ENCODE measurements at places on chromosomes 1 and 21.
A peak's percentile ranks its signal among the peaks of the same experiment; 100 is the strongest.

- DNase-seq, result no peak
Observed at GRCh38 chr1:73104749-73105148, 822.4 kb upstream of the NEGR1 start.

GRCh38 chr1:211611818-211612217, 32.9 kb upstream of the SLC30A1 start:
- no peak for DNase-seq

- no peak for DNase-seq
Observed at GRCh38 chr1:3514404-3514803, 59.9 kb downstream of the ARHGEF16 start.

- peak; percentile 5 for DNase-seq
Observed at GRCh38 chr1:231691618-231692259, 65.1 kb downstream of the DISC1 start.

- no peak for DNase-seq
Observed at GRCh38 chr1:70498666-70499065, 87.6 kb downstream of the CTH start.

- no peak for DNase-seq
Observed at GRCh38 chr1:219990782-219991510, 55.4 kb downstream of the EPRS1 start.

DNA sequence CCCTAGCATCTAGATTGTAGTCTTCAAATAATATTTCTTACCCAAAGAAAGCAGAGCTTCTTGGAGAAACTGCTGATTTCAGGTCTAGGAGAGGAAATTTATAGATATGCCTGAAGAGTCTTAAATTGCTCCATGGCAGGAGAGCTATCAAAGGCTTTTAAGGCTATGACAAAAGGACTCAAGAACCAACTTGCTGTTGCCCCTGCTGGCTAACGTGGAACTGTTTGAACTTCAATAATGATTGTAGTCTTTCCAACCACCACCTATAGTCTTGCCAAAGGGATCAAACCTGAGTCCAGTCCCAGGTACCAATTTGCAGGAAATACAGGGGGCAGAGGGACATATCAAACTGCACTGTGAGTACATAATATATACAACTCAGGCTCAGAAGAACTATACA, 336.2 kb upstream of the ESRRG start:
- no peak for DNase-seq

DNA sequence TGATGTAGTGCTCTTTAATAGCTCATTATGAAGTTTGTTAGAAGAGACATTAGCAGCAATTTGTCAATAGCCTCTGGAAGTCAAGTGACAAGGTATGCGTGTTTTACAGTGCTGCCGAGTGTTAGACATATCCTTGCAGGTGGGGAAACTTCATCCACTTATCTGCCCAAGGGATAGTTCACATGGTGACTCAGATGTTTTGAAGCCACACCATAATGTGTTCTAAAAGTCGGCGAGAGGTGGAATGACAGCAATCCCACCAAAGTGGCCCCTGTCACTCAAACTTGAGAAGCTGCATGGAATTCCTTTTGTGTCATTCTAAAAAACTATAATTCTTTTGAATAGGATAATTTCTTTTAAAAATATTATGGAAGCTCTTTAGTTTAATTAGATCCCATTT, 98.1 kb downstream of the RUNX1 start:
- no peak for DNase-seq

DNA sequence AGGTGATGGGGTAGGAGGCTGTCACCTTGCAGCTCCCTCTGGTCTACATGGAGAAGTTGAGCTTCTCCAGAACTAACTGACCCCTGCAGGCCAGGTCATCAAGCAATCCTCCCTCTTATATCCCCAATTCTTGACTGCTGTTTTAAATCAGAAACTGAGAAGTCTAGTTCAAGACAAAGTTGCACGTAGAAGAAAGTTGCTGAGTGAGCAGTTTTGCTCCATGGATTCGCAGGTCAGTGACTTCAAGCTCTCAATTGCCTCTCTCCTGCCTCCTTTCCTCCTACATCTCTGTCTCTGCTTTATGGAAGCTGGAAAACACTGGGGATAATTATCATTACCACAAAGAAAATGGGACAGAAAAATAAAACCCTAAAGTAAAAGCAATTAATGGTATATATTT, 32.8 kb upstream of the GBP5 start:
- no peak for DNase-seq

- no peak for DNase-seq
Observed at GRCh38 chr1:52532731-52533327, 20.1 kb downstream of the TUT4 start.

- no peak for DNase-seq
Observed at GRCh38 chr1:246155923-246156322, 351.2 kb downstream of the SMYD3 start.

DNA sequence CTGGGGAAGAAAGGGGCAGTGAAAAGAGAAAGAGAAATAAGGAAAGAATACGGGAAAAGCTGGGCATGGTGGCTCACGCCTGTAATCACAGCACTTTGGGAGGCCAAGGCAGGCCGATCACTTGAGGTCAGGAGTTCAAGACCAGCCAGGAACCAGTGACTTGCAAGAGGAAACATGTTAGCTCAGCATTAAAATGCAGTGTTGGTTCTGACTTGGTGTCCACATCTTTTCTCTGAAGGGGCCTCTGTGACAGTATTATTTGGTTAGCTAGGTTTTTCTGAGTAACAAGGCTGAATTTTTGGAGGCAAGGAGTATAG, 26.8 kb downstream of the IER5 start:
- no peak for DNase-seq

DNA sequence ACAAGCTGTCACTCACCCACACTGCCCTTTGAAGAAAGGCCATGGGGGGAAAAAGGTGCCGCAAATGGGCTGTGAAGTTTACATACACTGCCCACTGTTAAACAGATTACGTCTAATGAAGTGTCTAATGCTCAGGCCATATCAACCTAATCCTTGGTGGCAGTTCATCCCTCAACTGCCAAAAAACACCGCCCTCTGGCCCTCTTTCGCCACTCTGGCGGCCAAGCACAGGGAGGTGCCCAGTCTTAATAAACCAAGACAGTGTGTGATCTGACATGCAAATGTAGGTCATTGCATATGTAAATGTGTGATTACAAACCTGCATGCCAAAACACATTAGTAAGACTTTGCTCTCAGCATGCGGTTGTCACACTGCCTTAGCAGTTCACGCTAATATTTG, 89.5 kb downstream of the NEK7 start:
- no peak for DNase-seq

DNA sequence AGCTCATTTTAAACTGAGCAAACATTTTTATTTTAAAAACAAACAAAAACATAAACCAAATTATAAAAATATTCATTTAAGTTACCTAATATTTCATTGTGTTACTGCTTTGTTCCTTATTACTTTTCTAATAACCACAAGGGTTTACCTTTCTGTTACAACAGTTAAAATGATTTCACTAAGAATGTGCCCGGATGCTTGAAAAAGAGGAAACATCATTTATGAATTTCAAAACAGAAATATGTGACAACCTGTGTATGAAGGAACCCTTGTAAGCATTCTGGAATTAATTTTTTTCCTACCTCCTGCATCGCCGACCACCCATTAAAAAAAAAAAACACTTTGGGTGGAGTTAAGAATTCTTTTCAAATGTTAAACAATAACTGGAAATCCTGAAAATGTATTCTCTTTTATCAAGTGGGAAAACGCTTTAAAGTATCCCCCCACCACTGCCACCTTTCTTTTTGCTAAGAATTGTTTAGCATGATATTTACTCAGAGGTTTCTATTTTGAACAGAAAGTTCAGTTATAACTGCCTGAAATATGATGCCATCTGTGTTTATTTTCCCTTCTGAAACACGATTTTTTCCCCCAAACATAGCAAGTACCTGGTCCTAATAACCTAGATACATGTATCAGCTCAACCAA, 9.1 kb downstream of the CYYR1 start:
- DNase-seq, result no peak

DNA sequence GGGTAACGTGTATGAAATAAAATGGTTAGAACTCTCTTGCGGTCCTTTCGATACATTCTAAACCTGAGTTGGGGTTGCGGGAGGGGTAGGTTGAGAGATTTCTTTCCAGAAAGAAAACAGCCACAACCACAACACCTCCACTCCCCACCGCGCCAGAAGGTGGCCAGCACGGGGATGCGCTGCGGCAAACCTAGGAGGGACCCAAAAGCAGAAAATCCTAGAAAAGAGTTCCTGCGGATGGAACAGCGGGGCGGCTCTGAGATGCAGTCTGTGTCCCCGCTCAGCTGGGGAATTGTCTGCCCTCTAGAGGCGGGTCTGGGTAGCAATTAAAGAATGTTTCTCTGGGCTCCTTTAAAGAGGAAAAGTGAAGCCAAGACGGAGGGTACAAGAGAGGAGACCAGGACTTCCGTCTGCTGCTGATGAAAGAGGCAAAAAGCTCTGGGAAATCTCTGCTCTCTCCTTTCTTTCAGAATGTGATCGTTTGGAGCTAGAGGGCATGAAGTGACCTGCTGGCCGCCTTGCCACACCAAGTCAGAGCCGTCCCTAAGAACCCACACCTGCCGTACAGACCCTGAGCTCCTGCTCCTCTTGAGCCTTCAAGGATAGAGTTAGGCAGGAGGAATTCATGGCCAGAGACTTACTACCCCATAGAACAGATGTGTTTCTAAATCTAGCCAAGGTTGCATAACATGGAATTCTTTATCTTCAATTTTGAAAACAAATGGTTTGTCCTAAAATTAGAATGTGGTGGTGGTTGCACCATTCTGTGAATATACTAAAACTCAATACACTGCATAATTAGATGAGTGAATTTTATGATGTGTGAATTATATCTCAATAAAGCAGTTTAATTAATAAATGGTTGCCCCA, 46.5 kb upstream of the COA6 start:
- peak; percentile 70 for DNase-seq

- DNase-seq, result no peak
Observed at GRCh38 chr1:185914089-185914488, 179.9 kb downstream of the HMCN1 start.

DNA sequence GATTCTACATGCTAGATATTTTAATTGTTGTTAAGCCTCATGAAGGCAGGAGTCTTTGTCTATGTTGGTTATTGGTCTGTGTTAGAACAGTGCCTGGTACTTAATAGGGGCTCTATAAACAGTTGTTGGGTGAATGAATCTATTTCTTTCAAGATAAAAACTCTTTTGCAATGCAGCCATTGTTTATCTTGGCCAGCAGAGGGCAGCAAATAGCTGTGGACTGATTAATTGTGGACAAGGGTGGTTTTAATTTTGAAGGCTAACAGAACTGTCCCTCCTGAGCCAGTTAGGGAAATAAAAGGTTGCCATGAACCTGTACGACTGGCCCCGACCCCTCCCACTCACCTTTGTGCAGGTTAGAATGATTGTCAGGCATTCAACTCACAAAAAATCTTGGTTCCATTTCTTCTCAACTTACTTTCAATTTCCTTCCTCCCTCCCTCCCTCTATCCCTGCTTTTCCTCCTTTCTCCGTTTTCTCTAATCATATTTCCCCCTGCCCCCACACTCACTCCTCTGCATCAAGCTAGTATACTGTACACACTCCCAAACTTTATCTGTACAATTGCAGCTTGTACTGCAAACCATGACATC, 66.3 kb upstream of the DIRAS3 start:
- peak; percentile 58 for DNase-seq

- peak; percentile 51 for DNase-seq
Observed at GRCh38 chr1:27527890-27528817, 38.2 kb upstream of the WASF2 start.

GRCh38 chr21:45296638-45297037, 8.9 kb upstream of the POFUT2 start:
- no peak for DNase-seq

DNA sequence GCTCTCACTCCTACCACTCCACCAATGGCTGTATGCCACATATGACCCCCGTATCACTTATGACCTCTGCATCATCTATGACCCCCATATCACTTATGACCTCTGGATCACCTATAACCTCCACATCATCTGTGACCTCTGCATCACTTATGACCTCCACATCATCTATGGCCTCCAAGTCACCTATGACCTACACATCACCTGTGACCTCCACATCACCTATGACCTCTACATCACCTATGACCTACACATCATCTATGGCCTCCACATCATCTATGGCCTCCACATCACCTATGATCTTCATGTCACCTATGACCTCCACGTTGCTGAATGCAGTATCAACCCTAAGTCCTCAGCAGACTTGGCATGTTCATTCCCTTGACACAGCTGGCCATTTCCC, 271.2 kb downstream of the MATN1 start:
- DNase-seq, result no peak

DNA sequence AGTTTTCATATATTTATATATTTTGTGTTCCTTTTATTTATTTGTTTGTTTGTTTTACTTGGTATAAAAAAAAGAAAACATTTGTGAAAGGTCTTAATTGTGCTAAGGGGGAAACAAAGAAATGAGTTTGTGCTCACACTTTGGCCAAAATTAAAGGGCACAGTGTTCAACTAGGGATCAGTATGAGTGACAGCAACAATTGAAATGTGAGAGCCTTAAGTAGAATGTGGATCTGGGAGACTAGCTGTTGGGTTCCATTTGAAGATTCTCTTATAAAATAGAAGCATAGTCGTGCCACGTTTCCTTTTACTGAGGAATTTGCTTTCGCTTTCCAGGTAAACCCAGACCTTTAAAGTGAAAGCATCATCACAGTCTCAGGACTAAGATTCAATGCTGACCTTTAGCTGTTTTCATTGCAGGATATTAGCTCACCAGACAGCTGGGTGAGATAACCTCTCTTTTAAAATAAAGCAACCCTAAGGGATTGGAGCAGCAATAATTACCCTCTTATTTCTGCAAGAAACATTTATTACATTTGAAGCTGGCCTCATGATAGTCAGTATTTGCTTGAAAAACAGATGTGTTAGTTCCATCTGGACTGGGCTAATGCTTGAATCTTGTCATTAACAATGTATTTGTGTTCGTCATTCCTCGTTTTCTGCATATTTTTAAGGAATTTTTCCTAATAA, 37.1 kb upstream of the CD55 start:
- no peak for DNase-seq

DNA sequence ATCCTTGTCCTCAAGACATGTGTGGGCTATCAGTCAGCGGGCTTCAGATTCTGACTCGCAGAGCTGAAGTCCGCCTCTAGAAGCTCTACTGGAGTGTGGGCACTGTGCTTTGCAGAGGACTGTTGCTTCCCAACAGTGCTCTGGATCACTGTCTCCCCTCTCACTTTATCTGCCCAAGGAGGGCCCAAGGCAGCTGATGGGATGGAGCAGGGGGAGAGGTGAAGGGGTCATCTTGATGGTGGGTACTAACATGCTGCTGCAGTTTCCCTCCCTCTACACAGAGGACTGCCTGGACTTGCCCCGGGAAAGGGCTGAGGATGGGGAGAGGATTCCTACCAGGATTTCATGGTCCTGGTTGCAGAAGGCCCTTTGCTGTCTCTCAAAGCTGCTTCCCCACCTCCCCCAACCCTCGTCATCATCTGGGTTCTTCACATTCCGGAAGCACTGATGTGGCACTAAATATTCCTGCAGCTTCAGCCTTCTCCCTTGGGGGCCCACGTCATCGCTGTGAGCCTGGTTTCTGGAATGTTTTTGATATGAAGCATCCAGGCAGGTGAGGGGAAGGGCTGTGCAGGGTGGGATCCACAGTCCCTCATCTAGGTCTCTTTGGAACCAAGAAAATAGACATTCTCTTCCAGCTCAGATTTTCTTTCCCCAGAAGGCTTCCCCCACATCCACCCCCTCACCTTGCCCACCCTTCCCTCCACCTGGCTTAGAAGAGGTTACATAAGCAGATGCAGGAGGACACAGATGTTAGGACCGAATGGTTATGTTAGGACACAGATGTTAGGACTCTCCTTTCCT, 23.2 kb downstream of the NUAK2 start:
- DNase-seq, result no peak

- DNase-seq, result no peak
Observed at GRCh38 chr1:5990913-5991312, 1.3 kb downstream of the NPHP4 start.

GRCh38 chr1:26469558-26469957, 2.7 kb upstream of the HMGN2 start:
- DNase-seq, result no peak
